Anterior cingulate cortex (tissue), 58 donors: ENCODE measurements at places on chromosomes 4 and X.
A peak's percentile ranks its signal among the peaks of the same experiment; 100 is the strongest.

DNA sequence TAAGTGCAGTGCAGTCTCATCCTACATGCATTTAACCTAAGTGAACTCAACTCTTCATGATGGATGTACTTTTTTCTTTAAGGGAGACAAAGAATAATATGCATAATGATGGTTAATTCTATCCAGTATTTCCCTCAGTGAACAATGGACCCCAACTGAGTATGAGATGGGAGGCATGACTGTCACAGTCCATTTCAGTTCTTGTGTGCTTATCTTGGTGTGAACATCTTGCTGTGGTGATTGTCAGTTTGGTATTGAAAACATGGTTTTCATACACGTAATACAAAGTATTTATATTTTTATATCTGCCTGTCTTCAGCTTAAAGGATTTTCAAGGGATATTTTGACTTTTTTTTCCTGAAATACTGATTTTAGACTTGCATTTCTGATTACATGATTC, 72.0 kb upstream of the NDUFC1 start:
- DNase-seq, result no peak

GRCh38 chr4:48470570-48470969, 12.6 kb upstream of the SLC10A4 start:
- no peak for DNase-seq

DNA sequence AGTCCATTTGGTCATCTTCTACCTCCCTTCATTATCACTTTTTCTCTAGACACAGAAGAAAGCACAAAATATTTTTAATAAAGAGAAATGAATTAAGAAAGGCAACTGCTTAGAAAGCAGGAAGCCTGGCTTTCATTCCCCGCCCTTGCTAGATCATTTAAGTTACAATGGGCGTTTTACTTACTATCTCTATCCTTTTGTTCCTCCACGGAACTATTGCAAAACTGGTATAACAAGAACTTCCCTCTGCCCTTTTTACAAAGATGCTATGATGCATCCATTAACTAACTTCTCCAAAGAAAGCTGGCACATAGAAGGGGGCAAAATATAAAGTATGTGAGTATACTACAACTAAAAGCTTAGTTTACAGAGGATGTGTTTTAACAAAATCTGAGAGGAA, 434.5 kb upstream of the FTHL17 start:
- no peak for DNase-seq

GRCh38 chr4:109014593-109015412, 251.9 kb upstream of the ETNPPL start:
- DNase-seq, result no peak

GRCh38 chrX:153649178-153649914, 2.3 kb downstream of the DUSP9 start:
- no peak for DNase-seq

- no peak for DNase-seq
Measured at GRCh38 chr4:174559894-174560293, 37.6 kb upstream of the HPGD start.

- DNase-seq, result no peak
Measured at GRCh38 chrX:150410513-150410912, 47.4 kb downstream of the MAMLD1 start.

DNA sequence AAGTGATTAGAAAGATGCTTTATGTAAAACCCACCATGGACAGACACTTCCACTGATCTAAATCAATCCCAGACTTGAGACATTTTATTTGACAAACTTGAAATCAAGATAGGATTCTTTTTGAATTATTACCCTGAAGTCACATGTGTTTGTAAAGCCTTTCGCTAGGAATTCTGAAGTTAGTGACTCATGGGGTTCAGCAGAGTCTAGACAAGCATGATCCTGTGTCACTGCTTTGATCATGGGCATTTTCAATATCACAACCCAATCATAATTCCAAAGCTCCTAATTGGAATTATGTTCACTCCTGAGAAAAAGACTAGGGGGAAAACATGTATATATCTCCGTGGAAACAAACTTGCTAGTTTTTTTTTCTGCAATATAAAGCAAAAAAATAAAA, 67.5 kb upstream of the BMP3 start:
- no peak for DNase-seq

DNA sequence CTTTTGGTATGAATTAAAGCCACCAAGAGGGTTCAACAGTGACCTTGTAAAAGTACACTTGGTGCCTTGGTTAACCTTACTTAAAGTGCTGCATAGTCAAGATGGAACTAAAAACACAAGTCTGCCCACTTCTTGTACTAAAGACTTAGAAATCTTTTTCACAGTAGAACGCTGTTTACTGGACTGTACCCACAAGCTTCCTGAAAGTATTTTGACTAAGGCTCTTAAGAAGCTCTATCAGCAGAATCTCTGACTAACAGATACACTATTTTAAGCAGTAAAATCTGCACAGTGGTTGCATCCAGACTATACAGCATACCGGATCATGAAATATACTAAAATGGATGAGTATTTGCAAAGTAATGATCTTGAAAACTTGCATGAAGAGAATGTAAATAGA, 7.2 kb downstream of the RAB28 start:
- DNase-seq, result no peak

DNA sequence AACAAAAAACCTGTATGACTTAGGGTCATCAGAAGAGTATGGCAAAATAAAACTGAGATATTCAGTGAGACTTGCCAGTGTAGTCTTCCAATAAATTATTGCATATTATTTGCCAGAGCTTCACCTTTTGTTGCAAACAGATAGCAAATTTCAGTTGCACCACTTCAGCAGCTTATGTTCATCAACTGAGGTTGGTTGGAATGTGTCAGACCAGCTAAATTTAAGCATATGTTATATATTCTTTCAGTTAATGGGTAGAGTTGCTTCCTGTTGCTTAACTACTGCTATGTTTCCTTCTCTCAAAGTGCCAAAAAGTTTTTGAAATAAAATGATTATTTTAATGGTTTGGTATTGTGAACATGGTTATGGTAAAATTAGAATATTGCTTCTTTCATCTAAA, 61.5 kb downstream of the GALNT7 start:
- no peak for DNase-seq

DNA sequence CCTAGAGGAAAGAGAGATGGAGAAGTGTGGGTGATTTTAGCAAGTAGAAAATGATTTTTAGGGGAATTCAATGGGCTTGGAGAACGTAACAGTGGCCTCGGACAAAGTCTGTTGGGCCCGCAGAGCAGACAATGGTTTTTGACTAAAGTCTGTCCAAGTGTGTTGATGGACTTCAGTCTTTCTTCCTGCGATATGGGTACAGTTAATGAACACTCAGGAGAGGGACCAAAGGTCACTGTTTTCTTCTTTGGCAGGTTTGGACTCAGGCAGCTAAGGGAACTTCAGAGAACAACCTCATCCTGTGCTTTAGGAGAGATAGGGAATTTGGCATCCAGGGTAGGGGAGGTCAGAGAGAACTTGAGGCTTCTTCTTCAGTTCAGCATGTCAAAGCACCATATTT, 38.0 kb downstream of the CC2D2A start:
- DNase-seq, result no peak

DNA sequence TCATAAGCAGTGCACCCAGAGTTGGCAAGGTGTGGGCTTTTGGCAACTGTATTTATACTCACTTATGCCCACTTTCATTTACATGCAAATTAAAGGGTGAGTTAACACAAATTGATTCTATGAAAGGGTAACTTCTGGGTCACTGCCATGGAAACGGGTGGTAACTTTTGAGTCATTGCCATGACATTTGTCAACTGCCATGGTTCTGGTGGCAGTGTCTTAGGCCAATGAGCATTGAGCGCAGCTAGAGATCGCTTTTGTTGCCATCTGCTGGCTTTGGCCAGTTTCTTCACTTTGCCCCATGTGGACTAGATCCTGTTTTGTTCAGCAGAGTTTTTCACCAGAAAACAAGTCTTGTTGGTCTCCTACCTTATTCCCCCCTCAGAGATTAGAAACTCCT, 170.8 kb upstream of the NUDT6 start:
- DNase-seq, result no peak

DNA sequence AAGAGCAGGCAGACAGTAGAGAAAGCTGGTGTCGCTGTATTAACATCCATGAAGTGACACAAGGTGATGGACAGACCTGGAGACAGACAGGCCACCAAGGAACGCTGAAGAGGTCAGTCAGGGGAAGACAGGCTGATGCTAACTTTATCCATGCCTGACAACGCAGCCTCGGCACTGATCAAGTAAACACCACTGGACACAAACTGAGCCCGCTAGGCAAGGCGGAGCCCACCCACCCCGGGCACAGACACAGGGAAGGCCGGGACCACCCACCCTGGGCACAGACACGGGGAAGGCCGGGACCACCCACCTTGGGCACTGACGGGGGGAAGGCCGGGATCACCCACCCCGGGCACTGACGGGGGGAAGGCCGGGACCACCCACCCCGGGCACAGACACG, 18.8 kb downstream of the PPP2R3B start:
- DNase-seq, result no peak

GRCh38 chrX:22056235-22056634, 24.1 kb downstream of the PHEX start:
- DNase-seq, result no peak

GRCh38 chrX:2521092-2521926, 20.5 kb upstream of the DHRSX start:
- no peak for DNase-seq

GRCh38 chrX:12582649-12583048, 208.6 kb upstream of the PRPS2 start:
- peak; percentile 0 for DNase-seq

DNA sequence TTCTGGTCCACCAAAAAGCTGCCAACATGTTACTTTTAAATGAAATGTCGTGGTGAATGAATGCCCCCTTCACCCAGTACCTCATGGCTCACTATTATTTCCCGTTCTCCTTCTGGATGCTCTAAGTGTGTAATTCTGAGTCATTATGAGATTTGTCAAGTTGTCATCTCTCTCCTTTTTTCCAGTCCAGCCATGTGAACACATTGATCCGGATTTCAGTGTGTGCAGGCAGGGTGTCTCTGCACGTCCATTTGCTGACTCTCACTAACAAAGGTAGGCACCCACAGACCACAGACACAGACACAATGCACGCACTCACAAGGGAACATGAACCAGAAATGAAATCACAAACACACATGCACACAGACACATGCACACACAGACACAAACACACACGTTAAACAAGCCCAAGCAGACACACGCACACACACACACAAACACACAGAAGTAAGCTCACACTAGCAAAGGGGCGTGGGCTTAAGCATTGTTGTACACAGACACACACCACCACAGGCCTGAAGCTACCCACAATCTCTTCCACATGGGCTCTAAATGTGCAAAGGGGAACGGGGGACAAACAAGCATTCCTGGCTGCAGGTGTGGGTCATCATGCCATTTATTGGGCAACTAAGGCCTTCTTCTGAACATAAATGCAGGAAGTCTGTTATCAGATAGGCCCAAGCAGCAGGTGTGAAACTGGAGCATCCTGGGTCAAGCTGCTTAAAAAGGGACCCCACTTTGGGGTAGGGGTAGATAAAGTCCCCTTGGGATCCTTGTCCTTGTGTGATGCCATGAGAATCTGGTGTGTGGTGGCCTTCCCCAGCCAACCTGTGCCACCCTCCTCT, 58.1 kb downstream of the NBDY start:
- no peak for DNase-seq

GRCh38 chr4:112817933-112818593, 181.1 kb downstream of the LARP7 start:
- peak; percentile 82 for DNase-seq

DNA sequence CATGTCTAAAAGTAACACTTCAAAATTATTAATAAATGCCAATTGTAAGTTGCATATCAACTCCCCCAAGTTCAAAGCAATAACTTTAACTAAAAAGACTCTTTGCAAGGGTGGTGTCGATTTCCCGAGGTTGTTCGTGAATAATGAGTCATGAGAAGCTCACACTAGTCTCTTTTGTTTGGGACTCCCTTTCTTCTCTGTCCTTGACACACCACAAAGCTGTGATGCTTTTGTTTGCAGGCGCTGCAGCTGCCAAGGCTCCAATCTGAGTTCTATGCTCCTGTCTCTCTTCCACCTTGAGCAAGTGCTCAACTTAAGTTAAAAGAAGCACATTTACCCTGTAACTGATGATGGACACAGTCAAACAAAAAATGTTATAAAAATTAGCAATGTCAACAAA, 65.9 kb downstream of the FAT1 start:
- DNase-seq, result no peak

GRCh38 chr4:48047896-48048295, 31.3 kb downstream of the NIPAL1 start:
- DNase-seq, result no peak

- DNase-seq, result peak; percentile 45
Measured at GRCh38 chr4:10075953-10076391, 40.6 kb downstream of the WDR1 start.

DNA sequence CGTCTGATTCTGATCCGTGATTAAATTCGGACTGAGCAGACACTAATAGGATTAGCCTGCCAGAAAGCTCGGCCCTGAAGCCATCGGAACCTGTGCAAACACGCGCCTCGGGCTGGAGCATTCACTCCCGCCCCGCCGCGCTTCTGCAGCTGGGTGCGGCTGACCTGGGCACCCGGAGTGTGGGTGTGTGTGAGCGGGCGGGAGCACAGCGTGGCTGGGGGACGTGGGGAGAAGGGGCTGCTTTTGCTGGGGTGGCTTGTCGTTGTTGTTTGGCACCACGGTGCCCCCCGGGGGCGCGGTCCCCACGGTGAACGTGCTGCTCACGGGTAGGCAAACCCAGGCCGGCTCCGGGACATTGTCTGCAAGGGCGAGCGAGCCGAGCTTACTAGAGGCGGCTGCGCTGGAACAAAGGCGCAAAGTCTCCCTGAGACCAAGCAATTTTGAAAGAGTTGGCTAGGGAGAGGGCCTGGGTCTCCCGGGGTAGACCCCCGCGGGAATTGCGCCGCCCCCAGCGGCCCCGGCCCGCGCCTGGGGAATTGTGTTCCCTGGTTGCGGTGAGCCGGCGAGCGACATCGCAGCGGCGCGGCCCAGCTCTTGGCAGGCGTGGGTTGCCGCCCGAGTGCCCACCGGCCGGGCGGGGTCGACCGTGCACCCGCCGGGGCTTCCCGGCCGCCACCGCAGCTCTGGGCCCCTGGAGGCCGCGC, 1.4 kb downstream of the MAMLD1 start:
- peak; percentile 13 for DNase-seq

DNA sequence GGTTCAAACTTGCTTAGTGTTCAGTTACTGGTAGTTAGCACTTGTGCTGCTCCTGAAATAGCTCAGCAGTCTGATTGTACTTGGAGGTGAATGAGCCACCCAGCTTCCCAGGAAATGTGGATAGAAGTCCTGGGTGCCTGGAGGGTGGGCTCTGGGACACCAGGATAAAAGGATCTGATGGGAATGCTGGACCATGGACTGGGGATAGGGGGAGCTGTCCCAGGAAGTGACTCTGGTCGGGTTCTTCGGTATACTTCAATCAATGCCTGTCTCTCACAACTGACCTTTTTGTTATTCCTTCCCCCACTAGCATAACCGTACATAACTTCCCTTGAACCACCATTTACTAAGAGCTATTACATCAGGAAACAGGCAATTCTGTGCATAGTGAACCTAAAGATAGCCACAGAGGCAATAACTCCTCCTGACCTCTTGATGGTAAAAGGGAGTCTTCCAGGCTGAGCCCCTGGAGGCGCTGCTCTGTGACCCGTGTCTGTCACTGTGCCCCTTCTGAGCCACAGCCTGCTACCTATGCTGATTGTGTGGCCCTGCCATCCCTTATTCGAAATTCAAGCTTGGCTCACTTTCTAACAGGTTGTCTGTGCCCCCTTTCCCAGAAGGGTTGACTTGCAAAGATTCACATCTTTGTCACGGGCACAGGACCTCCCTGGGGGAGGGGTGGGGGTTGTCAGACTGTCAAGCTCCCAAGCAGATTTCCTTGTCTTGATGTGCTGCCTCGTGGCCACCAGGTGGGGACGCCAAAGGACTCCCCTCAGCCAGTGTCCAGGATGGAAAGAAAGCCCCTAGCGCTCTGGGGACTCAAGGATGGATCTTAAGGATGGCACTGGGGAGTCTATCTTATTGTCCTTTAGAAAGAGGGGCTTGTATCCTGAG, 24.5 kb upstream of the WDR1 start:
- no peak for DNase-seq
